T-helper 1 cell (primary cell): ENCODE measurements at places on chromosomes 11 and 22.

DNA sequence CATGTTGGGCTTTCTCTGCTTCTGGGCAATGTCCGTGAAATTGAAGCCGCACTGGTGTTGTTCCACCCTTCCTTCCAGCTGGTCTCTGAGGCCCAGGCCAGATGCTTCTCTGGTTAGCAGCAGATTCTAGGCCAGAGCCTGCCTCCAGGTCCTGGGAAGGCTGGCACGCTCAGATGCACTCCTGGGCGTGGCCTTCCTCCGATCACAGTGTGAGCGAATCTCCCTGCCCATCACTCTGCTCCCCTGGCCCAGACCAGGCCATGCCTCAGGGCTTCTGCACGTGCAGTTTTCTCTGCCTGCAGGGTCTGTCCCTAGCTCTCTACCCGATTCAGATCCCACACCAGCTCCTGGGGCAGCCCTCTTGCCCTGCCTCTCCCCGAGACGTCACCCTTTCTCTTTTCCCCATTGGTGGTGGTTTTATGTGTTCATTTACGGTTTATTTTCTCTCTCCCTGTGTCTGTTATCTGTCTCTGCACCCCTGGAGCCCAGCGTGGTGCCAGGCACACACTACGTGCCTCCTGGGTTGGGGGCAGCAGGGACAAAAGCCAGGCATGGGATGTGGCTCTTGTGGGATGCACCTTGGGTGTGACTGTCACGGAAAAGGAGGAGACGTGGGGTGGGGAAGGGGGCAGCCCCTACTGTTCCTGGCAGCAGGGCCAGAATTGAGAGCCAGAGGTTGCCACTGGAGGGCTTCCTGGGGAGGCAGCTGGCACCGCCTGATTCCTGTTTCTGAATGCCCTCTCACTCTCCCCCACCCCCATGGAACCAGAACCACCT lies 66.0 kb downstream of the KCNQ1 start:
- DNase-seq: no peak

- no peak for DNase-seq
Observed at GRCh38 chr11:74248469-74248868, 63.0 kb downstream of the P4HA3 start.

DNA sequence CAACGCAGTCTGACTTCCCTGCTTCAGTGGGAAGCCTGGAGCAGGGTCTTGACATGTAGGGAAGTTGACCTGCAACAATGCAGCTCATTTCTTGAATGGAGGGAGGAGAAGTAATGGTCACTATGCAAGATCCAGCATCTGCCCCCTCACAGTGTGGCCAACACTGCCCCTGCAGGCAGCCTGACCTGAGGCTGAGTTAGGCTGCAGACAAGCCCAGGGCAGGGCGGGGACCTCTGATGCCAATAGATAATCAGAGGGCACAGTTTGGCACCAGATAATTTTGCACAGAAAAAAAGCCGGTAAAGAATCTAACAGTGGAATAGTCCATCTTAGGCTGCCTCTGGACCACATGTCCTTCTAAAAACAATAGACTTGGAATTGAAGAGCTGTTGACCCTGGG lies 182.3 kb downstream of the DSCAML1 start:
- no peak for DNase-seq

- no peak for DNase-seq
Observed at GRCh38 chr11:99739464-99740089, 718.8 kb downstream of the CNTN5 start.
